ENCODE measurements at places on chromosomes 12 and 14. TPM values are rescaled to one million over a fixed set of nuclear protein-coding genes. Genes with fewer than 3 reads are reported as not detected.

MYH6 gene
- total RNA-seq = 0.11 TPM

RNU4-1 gene
- total RNA-seq = not detected

IRAK3 gene
- 1.3 TPM for total RNA-seq

EML5 gene
- total RNA-seq = 0.40 TPM

BDKRB2 gene
- 1.1 TPM for total RNA-seq

ADAM20 gene
- total RNA-seq = 0.02 TPM

CLEC4C gene
- not detected for total RNA-seq

ZFYVE21 gene
- total RNA-seq = 46.9 TPM

ZBTB39 gene
- total RNA-seq = 6.1 TPM

RIPK3 gene
- not detected for total RNA-seq

MUCL1 gene
- not detected for total RNA-seq

MLXIP gene
- total RNA-seq = 24.6 TPM

TAS2R14 gene
- total RNA-seq = 0.28 TPM

MANSC4 gene
- not detected for total RNA-seq
